ENCODE measurements at places on chromosomes 13 and 19.

DNA sequence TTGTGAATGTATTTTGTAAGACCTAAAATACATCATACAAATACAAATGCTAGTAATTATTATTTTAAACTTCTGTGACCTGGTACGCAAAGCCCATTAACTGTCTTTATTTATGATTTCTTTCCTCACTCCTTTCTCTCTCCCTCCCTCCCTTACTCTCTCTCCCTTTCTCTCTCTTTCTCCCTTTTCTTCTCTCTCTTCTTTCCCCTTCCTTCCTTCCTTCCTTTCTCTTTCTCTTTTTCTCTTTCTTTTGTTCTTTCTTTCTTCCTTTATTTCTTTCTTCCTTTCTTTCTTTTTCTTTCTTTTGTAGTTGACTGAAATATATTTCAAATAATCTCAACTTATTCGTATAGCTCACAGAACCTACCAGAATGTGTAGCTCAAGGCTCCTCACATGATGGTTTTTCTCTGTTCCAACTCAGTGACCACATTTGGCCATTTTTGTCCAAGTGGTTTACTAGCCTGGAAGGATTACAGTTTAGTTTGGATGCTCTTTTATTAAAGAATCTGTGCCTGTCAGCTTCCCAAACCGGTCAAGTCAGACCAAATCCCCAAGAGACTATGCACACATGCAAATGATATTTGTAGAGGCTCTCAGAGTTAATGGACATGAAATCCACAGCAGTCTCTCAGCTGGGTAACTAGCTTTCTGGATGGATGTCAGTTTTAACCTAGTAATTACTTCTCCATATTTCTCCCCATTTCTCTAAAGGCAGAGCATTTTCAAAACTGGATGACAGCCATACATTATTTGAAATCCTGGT is 71.7 kb downstream of the POSTN start:
- peak; percentile 49 for DNase-seq

DNA sequence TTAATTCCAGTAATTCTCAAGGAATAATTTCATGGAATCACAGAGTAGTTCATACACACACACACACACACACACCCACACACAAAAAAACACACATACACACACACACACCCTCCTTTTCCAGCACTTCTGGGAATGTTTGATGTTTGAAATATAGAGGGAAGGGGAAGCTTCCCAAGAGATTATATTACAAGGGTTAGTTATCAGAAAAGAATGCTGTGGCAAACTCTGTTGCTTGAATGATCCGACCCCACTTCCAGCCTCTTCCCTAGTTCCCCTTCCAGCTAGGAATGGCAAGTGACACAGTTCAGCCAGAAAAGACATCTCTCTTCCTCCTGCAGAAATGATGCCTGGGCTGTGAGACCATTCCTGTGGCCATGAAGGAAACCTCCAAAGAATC is 49.9 kb downstream of the KCTD12 start:
- DNase-seq = peak; percentile 18

DNA sequence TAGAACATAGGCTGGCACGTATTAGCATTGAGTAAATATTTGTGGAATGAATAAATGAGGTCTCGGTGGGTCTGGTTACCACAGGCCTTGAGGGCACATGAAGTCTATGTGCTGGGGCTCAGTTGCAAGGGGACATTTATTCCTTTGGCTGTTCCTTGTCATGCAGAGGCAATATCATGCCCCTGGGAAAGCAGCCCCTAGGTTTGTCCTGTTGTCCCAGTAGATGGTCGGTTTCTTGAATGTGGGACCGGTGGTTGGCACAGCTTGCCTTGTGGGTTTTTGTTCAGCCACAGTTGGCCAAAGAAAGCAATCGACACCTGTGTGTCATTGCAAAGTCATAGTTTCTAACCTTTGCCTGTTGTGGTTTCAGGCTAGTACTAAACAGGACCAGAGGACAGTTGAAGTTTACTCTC is 24.7 kb upstream of the GPR183 start:
- no peak for DNase-seq

DNA sequence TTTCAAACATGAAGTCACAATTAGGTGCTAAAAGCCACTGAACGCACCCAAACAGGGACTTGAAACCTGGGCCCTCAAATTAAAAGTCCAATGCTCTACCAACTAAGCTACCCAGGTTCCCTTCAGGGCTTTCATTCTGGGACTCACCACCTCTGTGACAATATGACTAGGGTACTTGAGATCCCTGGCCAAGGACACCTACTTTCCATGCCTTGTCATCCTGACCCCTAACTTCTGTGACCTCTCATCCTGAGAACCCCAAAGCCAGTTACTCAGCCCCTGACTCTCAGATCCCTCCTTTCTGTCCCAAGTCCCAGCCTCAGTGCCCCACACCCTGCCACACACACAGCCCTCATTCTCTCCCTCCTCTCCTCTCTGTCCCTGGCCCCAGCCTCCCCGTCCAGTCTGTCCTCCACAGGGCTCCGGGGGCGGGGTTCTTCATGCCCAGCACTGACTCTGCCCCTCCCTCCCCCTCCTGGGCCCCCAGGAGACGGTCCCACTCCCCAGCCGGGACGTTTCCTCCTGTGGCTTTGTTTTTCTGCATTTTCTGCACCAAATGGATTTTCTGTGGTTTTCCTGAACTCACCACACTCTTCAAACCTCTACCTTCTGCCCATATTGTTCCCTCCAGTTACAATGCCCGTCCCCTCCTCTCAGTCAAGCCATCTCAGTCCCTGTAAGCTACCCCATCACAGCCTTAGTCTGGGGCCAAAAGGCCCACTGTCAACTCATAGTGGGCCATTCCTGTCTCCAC is 7.0 kb downstream of the RCN3 start:
- DNase-seq = no peak

DNA sequence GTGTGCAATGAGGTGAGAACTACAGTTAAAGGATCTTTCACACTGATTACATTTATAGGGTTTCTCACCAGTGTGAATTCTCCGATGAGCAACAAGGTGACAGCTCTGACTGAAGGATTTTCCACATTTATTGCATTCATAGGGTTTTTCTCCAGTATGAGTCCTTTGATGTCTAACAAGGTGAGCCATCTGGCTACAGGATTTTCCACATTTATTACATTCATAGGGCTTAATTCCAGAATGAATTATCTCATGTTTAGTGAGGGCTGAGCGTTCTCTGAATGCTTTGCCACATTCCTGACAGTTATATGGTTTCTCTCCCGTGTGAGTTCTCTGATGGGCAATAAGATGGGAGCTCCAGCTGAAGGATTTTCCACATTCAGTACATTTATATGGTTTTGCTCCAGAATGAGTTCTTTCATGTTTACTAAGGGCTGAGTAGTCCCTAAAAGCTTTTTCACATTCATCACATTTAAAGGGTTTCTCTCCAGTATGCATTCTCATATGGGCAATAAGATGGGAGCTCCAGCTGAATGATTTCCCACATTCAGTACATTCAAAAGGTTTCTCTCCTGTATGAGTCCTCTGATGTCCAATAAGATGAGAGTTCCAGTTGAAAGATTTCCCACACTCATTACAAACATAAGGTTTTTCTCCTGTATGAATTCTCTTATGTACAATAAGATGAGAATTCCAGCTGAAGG is 4.4 kb upstream of the C19orf18 start:
- DNase-seq = no peak

GRCh38 chr19:3234800-3235199 is 10.3 kb downstream of the CELF5 start:
- no peak for DNase-seq

DNA sequence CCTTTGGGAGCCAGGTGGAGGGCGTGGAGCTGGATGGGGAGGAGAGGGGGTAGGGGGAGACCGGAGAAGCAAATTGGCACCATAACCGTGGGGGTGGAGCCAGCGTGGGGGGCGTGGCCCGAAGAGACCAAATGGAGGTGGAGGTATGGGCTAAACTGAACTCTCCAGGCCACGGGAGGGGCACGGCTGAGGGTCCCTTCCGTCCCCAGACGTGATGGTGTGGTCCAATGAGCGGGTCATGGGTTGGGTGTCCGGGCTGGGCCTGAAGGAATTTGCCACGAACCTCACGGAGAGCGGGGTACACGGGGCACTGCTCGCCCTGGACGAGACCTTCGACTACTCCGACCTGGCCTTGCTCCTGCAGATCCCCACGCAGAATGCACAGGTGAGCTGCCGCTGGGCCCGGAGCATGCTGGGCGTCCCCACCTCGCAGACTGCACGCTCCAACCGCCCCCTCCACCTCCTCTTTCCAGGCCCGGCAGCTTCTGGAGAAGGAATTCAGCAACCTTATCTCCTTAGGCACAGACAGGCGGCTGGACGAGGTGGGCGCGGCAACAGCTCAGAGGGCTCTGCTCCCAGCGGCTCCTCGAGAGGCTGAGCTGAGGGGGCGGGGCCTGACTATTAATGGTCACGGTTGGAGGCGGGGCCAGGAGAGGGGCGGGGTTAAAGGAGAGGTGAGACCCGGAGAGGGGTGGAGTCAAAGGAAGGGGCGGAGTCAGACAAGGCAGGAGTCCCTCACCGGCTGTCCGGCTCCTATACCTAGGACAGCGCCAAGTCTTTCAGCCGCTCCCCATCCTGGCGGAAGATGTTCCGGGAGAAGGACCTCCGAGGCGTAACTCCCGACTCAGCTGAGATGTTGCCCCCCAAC is 6.2 kb downstream of the HRC start:
- DNase-seq = peak; percentile 98

GRCh38 chr13:81133066-81133465 is 792.1 kb upstream of the SPRY2 start:
- peak; percentile 16 for DNase-seq

DNA sequence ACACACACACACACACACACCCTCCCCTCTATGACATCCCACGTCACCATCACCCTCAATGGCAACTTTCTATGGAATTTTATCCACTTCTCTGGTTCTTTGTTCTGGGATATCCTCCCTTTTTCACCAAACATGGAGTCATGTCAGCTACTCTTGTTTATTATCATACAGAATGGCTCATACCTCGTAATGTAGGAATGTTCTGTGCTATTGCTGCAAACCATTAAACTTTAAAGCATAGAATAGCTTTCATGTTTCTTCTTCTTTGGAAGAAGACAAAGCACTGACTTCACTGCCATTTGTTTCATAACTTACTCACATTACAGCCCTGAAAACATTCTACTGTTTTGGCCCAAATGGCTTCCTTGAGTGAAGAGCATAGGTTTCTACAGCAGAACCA is 163.4 kb downstream of the FOXO1 start:
- DNase-seq = no peak

DNA sequence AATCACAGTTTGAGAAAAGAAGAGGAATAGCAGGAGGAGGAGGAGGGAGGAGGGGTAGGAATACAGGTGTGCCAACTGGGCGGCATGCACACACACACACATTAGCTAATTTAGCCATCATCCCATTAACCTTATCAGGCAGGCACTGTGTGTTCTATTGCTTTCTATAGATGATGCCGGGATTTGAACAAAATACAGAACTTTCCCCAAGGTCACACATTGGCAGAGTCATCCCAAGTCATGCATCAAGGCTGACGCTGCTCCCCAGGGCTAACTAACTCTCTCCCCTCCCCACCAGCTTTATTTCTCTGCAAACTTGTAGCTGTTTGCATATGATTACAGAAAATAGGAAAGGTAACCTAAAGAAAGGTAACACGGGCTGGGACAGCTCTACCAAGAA is 83.0 kb downstream of the NUFIP1 start:
- no peak for DNase-seq

GRCh38 chr13:48500652-48501197 is 32.2 kb downstream of the RCBTB2 start:
- DNase-seq = peak; percentile 61

GRCh38 chr19:19355606-19356139 is 35.0 kb downstream of the MAU2 start:
- DNase-seq = no peak

DNA sequence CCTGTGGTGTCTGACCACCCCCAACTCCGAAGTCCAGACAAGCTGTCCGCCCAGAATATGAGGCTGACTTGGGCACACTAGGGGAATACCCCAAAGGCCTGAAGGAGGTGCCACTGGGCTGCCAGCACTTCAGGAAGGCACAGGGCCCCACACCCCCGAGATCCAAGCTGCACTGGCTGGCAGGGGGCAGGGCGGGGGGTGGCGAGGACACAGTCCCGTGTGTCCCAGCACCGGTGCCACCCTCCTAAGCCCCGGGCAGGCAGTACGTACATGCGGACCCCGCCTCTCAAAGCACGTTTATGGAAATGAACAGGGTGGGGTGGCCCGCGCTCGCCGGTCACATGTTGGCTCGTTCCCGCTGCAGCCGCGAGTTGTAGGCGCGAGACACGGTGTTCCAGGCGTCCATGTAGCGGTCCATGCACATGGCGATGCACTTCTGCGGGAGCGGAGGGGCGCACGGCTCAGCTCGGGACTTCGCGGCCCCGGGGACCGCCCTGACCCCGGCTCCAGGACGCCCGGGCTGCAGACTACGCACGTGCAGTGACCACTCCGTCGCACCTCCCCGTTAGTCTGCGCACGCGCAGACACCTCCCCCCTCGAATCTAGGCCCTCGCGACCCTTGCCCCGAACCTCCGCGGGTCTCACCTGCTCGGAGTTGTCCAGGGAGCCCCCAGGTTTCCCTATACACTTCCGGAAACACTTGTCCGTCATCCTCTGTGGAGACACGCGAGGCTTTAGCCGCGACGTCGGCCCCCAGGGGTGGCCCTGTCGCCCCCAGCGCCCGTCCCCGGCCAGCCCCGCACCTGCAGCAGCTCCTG is 566 bp downstream of the TIMM13 start:
- DNase-seq = peak; percentile 27

- no peak for DNase-seq
These were observed 200.0 kb downstream of the KLF12 start for GRCh38 chr13:73934215-73934641.

- no peak for DNase-seq
These were observed 4.7 kb upstream of the F10 start for GRCh38 chr13:113117911-113118260.

DNA sequence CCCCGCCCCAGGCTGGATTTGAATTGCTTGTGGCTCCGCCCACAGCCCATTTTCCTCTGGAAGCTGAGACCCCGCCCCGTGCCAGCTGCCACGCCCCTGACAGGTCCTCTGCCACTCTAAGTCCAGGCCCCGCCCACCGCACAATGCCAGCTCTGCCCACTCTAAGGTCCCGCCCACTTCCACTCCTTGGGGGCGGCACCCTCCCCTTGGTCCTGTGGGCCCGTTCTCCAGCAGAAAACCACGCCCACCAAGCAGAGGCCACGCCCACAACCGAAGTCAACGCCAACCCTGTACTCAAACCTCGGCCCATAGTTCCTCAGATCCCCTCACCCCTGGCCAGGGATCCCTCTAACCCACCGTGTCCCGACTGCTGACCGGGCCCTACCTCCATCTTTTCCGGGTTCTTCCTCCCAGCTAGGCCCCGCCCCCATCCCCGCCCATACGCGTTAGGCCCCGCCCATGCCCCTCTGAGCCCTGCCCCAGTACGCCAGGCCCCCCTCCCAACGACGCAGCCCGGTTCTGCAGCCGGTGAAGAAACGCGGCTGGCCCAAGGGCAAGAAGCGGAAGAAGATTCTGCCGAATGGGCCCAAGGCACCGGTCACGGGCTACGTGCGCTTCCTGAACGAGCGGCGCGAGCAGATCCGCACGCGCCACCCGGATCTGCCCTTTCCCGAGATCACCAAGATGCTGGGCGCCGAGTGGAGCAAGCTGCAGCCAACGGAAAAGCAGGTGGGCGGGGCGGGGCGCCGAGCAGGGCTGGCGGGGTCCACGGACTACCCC is 1.3 kb downstream of the HMG20B start:
- peak; percentile 96 for DNase-seq
